ENCODE measurements at places on chromosomes 1 and 21.
A peak's percentile ranks its signal among the peaks of the same experiment; 100 is the strongest.

DNA sequence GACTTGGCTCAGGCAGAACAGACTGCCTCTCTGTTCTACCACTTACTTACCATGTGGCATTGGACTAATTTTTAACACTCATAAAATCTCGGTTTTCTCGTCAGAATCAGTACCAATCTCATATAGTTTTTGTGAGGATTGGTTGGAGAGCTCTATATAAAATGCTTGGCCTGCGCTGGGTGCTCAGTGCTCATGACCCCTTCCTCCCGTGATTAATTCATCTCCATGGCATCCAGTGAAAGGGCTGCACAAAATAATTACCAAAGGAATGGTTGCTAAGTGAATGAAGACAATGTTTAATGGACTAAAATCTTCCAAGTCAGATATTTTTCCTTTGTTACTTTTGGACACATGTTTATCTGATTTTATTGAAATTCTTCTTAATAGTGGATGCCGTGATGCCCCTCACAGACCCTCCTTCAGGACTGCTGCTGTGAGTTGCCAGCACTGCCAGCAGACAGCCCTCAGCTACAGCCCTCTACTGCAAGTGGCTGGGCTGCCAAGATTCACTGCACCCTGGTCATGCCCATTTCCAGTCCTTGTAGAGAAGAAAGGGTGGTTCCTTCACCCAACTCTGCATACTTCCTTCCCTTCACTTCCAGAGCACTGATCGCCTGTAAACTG, 436.5 kb downstream of the LMO4 start:
- DNase-seq, result no peak
- peak overlapping the region; percentile 18 for H3K27ac ChIP-seq
- no peak overlapping the region for H3K4me3 ChIP-seq
- no peaks in the 10 kb centered on the region for H3K4me1 ChIP-seq

DNA sequence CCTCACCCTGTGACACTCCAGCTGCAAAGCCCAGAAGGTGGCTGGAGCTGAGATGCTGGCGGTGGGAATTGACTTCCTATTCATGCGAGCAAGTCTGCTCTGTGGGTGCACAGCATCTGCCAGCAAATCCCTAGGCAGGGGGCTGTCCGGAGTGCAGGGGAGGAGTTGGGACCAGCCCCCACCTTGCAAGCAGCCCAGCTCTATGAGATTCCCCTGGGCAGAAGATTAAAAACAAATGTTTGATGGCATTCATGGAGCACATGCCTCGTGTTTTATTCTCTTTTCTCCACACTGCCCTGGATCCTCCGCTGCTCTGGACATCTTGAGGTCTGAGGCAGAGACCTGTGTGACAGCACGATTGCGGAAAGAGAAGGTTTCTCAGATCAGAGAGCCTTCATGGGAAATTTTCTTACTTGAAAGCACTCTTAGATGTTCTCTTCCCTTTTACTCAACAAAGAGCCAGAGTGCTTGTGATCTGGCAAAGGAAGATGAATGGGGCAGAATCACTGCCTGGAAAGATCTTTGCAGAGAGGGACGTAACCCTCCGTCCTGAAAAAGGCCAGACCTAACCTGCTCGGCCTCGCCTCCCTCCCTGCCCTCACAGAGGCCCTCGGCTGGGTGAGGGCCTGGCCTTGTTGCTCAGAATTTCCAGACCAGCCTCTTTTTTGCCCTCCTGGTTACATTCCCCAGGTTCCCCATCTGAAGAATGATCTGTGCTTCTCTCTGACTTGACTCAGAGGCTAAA, 597.1 kb downstream of the KIF26B start:
- no peak overlapping the region for H3K27ac ChIP-seq
- peaks cover 3% of the 10 kb centered on the region for H3K4me1 ChIP-seq
- no peak overlapping the region for H3K4me3 ChIP-seq
- no peak for DNase-seq

DNA sequence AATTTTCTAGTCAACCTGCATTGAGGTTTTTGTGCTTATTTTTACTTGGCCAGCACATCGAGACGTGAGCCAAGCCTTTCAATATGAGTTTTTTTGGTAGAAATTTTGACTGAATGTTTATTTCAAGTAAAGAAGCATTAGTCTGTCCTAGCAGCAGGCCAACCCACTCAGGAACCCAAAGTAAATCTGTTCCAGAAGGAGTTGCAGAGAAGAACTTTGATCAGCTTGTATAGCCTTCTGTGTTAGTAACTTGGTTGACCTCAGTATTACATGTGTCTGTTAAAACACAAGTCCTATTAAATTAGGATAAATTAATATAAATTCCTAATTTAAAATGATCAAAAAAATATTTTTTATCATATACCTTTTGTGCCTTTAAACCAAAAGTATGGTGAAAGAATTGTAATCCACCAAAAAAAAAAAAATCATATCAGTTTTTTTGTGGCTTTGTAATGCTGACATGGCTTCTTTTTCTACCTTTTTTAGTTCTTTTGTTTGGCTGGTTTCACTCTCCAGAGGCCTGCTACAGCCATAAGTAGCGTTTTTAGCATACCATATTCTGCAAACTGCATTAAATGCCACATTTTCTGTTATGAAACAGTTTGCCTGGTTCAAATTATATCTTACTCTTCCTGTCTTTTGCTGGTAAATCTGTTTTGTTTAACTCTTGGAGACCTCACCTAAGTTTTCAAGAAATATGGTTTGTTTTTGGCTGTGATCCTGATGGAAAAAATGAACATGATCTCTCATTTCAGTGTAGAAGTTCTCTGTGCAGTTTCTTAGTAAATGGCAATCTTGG, 39.5 kb downstream of the ATF6 start:
- H3K27ac ChIP-seq, result no peak overlapping the region
- DNase-seq, result no peak
- H3K36me3 ChIP-seq, result peaks cover 25% of the 10 kb centered on the region
- H3K27me3 ChIP-seq, result no peaks in the 10 kb centered on the region
- no peaks in the 10 kb centered on the region for H3K4me1 ChIP-seq

GRCh38 chr1:183246436-183246835, 60.4 kb downstream of the LAMC2 start:
- no peaks in the 10 kb centered on the region for H3K27me3 ChIP-seq
- no peak for DNase-seq
- no peak overlapping the region for H3K4me3 ChIP-seq
- H3K27ac ChIP-seq, result no peak overlapping the region

- no peak for DNase-seq
- no peaks in the 10 kb centered on the region for H3K27me3 ChIP-seq
- no peak overlapping the region for H3K27ac ChIP-seq
Observed at GRCh38 chr1:192151176-192151575, 7.1 kb upstream of the RGS18 start.

GRCh38 chr1:58874757-58875755, 91.2 kb upstream of the JUN start:
- no peak for DNase-seq
- H3K4me3 ChIP-seq, result no peak overlapping the region
- no peaks in the 10 kb centered on the region for H3K27me3 ChIP-seq
- H3K27ac ChIP-seq, result peak overlapping the region; percentile 4

GRCh38 chr1:241499910-241500309, 19.6 kb downstream of the FH start:
- H3K4me1 ChIP-seq, result no peaks in the 10 kb centered on the region
- no peaks in the 10 kb centered on the region for H3K27me3 ChIP-seq
- no peak overlapping the region for H3K4me3 ChIP-seq
- H3K27ac ChIP-seq, result no peak overlapping the region
- H3K36me3 ChIP-seq, result peaks cover 68% of the 10 kb centered on the region

GRCh38 chr1:32182060-32182459, 2.6 kb downstream of the TXLNA start:
- H3K4me3 ChIP-seq, result no peak overlapping the region
- H3K4me1 ChIP-seq, result peaks cover 27% of the 10 kb centered on the region
- no peaks in the 10 kb centered on the region for H3K27me3 ChIP-seq

DNA sequence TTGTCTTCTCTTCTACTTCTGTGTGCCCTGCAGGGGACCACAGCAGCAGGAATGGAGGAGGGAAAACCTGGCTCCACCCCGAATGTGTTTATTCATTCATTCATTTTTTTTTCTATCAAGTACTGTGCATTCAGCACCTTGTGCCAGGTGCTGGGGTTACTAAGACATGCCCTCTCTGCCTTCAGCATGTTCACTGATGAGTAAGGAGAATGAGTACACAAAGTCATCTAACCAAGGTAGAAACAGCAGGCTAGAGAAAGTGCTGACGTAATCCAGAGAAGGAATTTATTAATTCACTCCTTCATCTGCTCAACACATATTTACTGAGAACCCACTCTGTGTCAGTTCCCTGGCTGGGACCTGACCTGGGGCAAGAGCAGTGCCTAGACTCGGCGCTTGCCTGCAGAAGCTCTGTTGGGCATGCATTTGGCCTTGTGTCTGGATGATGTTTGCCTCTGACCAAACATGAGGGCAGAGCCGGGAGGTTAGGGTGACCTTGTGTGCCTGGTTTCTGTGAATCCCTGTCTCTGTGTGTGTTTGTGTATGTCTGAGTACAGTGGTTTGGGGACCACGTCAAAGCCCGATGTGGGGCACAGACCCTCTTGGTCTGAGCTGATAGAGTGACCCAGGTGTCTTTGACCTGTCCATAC, 3.3 kb upstream of the MYOG start:
- no peak for DNase-seq
- no peak overlapping the region for H3K27ac ChIP-seq
- H3K36me3 ChIP-seq, result no peaks in the 10 kb centered on the region
- H3K27me3 ChIP-seq, result peaks cover 6% of the 10 kb centered on the region

DNA sequence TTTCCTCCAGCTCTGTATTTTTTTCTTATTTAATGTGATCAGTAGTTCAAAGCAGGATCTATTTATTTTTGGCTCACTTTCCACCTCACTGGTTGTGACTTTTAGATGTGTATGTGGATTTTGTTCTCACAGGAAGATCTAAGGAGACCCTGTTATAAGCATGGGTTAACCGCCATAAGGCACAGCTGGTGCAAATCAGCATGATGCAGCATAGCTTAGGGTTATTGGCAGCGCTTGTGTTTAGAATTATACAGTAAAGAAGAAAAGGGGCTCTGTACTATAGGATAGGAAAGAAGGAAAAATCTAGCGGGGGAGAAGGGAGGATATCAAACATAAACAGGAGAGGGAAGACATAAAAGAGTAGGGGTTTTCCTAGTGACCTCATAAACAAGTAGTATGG, 26.9 kb upstream of the RGL1 start:
- DNase-seq, result no peak
- no peaks in the 10 kb centered on the region for H3K4me1 ChIP-seq
- no peak overlapping the region for H3K4me3 ChIP-seq
- H3K27ac ChIP-seq, result no peak overlapping the region

DNA sequence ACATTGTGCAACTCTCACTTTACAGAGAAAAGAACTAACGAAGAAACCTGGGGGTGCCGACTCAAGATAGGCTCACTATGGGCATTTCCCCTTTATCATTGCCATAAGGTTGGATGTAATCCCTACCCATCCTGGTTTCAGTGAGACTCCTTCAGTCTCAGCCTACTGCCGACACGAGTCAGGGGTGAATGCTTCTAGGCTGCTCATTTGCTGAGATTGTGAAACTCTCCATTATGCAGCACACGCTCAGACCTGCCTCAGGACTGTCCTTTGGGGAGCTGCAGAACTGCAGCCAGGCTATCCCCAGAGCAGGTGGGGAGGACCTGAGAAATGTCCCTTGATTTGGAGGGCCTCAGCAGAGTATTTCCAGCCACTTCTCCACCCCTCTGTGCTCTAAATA, 22.2 kb downstream of the TSHB start:
- H3K27me3 ChIP-seq, result no peaks in the 10 kb centered on the region
- DNase-seq, result no peak
- H3K36me3 ChIP-seq, result no peaks in the 10 kb centered on the region
- no peaks in the 10 kb centered on the region for H3K4me1 ChIP-seq
- H3K27ac ChIP-seq, result no peak overlapping the region

DNA sequence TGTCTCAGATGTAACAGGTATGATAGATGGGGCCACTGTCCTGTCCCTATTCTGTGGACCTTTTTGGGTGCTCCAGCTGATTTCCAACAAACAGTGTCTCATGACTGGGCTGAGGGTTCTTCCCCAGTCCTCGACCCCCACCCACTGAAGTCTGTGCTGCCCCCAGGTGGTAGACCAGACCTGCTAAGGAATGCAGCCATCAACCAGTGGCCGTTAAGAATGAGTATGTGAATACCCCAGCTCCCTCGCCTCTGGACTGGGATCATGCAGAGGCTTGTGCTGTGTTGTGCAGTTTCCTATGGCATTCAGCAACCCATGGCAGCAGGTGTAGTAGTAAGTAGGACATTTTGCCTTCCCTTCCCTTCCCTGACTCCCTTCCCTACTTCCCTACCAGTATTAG, 183.1 kb upstream of the KAZN start:
- peak; percentile 12 for DNase-seq
- no peak overlapping the region for H3K27ac ChIP-seq
- H3K27me3 ChIP-seq, result no peaks in the 10 kb centered on the region
- no peak overlapping the region for H3K4me3 ChIP-seq

GRCh38 chr1:110360431-110360830, 21.3 kb downstream of the RBM15 start:
- H3K27me3 ChIP-seq, result no peaks in the 10 kb centered on the region
- no peaks in the 10 kb centered on the region for H3K4me1 ChIP-seq
- H3K27ac ChIP-seq, result no peak overlapping the region
- H3K36me3 ChIP-seq, result peaks cover 47% of the 10 kb centered on the region
- DNase-seq, result no peak

GRCh38 chr1:199619223-199619622, 408.3 kb upstream of the NR5A2 start:
- H3K4me1 ChIP-seq, result no peaks in the 10 kb centered on the region
- no peaks in the 10 kb centered on the region for H3K27me3 ChIP-seq
- H3K36me3 ChIP-seq, result no peaks in the 10 kb centered on the region
- H3K4me3 ChIP-seq, result no peak overlapping the region
- no peak for DNase-seq

DNA sequence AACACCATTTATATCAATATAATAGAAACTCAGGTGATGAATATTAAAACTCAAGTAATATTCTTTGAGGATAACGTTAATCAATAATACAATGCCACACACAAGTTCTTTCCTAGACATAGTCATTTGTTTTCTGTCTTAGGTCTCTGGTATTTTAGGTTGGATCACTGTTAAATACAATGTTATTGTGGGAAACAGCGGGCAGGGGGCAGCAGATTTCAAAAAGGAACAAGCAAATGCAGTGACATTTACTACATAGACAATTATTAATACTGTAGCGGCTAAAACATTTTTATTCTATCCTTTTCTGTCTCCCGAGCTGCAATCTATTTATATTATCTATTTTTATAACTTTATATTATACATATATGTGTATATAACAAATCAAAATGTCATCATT, 186.4 kb upstream of the ZNHIT6 start:
- no peaks in the 10 kb centered on the region for H3K27me3 ChIP-seq
- no peaks in the 10 kb centered on the region for H3K36me3 ChIP-seq

DNA sequence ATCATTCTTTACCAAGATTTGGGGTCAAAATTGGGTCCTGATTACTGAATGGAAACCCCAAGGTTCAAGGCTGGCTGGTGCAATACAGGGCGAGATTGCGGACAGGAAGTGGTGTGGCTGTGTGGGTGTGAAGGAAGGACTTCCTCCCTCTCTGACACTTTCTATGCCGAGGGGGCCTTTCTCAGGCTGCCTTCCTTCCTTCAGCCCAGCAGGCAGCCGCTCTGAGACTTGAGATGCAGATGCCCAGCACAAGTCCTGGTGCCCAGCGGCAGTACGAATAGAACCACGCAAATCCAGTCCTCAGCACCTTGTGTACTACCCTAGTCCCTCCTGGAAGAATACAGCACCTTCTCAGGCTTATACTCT, 16.3 kb downstream of the BATF3 start:
- no peaks in the 10 kb centered on the region for H3K36me3 ChIP-seq
- no peaks in the 10 kb centered on the region for H3K4me1 ChIP-seq
- no peak for DNase-seq
- H3K27me3 ChIP-seq, result no peaks in the 10 kb centered on the region

GRCh38 chr1:42150651-42151050, 2.6 kb upstream of the GUCA2B start:
- no peak overlapping the region for H3K4me3 ChIP-seq
- H3K4me1 ChIP-seq, result peaks cover 3% of the 10 kb centered on the region
